HFFc6 (cell line): ENCODE measurements at places on chromosomes 13 and 19. TPM values are rescaled to one million over a fixed set of nuclear protein-coding genes. Genes with fewer than 3 reads are reported as not detected.

The AZU1 gene
- total RNA-seq = not detected in 3 replicates

The PTPRH gene
- total RNA-seq = 0.81 and 1.0 TPM in 2 replicates

The PDX1 gene
- total RNA-seq = not detected in 2 replicates

The ATF5 gene
- 39.2 to 42.7 TPM (median 39.3 TPM) in 3 replicates for total RNA-seq

The ZNF723 gene
- not detected in 2 replicates for total RNA-seq

The ZNF480 gene
- total RNA-seq = 11.1 and 12.5 TPM in 2 replicates

The ZNF264 gene
- total RNA-seq = 22.5 and 23.1 TPM in 2 replicates

The SPIB gene
- total RNA-seq = not detected in 3 replicates

The HRC gene
- total RNA-seq = 0.13 TPM in 1 of 3 replicates, not detected in the others

The LRRC63 gene
- total RNA-seq = not detected in 2 replicates

The HCN2 gene
- 2.8 and 3.4 TPM in 2 replicates for total RNA-seq

The NFIC gene
- total RNA-seq = 188 to 215 TPM (median 188 TPM) in 3 replicates

The ZNF85 gene
- 3.7 and 7.6 TPM in 2 replicates for total RNA-seq

The NLRP9 gene
- not detected in 3 replicates for total RNA-seq

The ZNF525 gene
- 3.5 and 5.3 TPM in 2 replicates for total RNA-seq

The ZNF439 gene
- 0.72 to 1.7 TPM (median 1.0 TPM) in 3 replicates for total RNA-seq

The MYADM gene
- 292 to 332 TPM (median 297 TPM) in 3 replicates for total RNA-seq

The PLPPR3 gene
- total RNA-seq = not detected in 3 replicates

The SLC7A9 gene
- total RNA-seq = not detected in 3 replicates

The KIR3DL2 gene
- total RNA-seq = not detected in 3 replicates
